ENCODE measurements at places on chromosomes 2 and 18.

DNA sequence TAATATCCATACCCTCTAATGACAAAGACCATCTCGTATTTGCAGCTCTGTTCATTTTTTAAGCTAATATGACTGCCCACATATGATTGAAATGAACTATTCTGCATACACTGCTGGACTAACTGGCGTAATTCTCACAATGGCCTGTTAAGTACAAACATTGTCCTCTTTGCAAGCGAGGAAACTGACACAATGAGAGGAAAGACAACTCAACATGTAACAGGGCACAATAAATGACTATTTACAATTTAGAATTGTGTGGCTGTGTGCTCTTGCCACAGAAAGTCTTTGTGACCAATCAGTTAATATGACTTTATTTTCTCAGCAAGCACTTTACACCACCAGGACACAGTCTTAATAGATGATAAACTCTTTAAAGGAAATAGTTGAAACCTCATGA is 498.0 kb downstream of the CNTNAP5 start:
- no peak for DNase-seq

GRCh38 chr2:177551989-177552421 is 159.4 kb downstream of the AGPS start:
- DNase-seq: peak; percentile 51

GRCh38 chr2:96977631-96978195 is 8.7 kb downstream of the FAM178B start:
- no peak for DNase-seq

- no peak for DNase-seq
These were observed 92.6 kb downstream of the ZNF385B start for GRCh38 chr2:179768765-179769164.

- DNase-seq: no peak
These were observed 143.0 kb upstream of the SOX11 start for GRCh38 chr2:5548991-5549715.

DNA sequence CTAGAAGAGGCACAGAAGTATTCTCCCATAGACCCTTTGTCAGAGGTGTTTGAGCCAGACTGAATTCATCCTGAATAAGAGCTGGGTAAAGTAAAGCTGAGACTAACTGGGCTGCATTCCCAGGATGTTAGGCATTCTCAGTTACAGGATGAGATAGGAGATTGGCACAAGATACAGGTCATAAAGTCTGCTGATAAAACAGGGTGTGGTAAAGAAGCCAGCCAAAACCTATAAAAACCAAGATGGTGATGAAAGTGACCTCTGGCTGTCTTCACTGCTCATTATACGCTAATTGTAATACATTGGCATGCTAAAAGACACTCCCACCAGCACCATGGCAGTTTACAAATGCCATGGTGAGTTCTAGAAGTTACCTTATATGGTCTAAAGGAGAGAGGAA is 364.9 kb upstream of the TMEFF2 start:
- DNase-seq: no peak

DNA sequence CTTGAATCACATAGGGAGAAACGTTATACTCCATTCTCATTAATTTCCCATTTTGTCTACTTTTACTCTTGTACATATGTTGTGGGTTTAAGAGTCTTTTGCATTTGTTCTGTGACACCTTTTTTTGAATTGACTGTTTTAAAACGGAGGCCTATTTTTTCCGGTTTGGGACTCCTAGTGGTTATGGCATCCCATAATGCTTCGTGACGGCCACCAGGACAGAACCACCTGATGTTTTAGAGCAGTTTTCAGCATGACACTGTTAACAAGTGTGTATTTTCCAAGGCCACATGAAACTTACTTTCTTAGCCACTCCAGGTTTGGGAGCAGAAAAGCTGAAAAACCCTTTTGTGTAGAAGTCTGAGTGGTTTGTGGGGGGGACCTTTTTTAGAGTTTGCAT is 8.4 kb downstream of the SOX11 start:
- no peak for DNase-seq

DNA sequence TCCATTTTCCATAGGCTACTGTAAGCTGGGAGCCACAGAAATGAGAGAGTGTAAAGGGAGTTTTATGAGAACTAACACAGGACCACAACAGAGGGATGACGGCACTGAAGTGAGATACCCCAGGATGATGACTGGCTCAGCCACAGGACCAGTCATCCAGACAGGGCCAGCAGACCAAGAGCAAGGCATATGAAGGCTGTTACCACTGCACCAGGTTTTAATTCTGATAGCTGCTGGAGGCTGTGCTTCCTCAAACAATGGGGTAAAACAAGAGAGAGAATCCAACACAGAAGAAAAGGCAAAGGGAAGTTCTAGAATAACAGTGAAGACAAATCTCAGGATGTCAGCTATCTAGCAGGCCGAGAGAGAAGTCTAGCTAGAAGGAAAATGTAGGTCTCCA is 94.9 kb downstream of the BCL2 start:
- DNase-seq: no peak

- no peak for DNase-seq
These were observed 26.3 kb upstream of the NPC1 start for GRCh38 chr18:23612434-23613090.

GRCh38 chr2:145530653-145531052 is 1010.7 kb upstream of the ZEB2 start:
- DNase-seq: no peak

- no peak for DNase-seq
These were observed at the start of gene SLC19A3 for GRCh38 chr2:227717687-227718567. Gene SLC19A3 (minus strand): TSS chr2:227718028. CDS start chr2:227702318, 15,710 bp downstream.

DNA sequence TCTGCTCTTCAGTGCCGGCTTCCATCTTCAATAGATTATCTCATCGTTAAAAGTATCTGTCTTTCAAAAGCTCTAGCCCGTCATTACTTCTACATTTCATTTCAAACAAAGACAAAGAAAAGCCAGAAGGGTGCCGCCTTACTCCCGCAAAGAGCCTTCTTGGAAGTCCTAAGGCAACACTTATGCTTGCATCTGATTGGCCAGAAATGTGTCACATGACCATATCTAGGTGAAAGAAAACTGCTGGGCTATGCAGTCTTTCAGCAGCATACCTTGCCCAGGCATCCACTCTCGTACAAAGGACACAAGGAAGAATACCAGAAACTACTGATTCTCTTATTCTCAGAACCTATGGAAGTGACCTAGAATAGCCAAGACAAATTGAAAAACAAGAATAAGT is 217.1 kb upstream of the SLC35G4 start:
- DNase-seq: no peak

DNA sequence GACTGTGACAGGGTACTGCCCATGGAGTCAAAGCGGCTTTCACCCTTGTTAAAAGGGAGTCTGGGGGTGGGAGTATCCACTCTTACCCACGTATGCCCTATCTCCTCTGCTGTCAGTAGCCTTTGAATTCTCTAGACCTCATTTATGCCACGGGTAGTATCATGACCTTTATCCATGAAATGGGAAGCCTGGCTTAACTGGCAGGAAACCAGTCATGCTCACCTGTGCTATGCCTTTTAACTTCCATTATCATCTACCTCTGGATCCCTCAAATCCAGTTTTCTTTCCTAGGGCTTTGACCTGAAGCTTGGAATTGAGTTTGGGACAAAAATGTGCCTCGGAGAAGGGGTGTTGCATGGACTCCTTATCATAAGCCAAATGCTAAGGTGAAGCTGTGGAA is 30.0 kb downstream of the MYO3B start:
- no peak for DNase-seq

DNA sequence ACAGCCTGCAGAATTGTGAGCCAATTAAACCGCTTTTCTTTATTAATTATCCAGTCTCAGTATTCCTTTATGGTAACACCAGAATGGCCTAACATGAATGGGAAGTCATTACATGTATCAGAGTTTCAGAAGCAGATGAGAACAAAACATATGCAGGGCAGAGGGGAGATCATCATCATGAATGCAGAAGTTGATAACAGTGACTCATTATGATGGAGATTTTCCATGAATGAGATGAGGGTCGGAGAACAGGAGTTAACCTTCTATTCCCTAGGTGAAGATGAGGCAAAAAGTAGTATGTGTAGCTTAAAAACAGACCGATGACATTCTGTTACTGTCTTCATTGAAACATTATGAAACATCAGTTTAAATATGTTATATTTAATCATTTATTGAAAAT is 59.5 kb upstream of the PPM1B start:
- no peak for DNase-seq

DNA sequence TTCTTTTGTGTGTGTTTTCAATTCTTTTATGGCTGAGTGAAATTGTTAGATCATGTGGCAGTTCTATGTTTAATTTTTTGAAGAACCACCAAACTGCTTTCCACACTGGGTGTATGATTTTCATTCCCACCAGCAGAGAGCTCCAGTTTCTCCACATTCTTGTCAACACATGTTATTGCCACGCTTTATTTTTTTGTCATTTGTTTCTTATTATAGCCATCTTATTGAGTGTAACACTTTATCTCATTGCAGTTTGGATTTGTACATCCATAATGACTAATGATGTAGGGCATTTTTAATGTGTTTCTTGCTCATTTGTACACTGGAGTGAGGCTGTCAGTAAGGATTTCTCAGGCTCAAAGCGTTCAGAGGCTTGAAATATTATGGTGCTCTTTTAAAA is 184.2 kb downstream of the PIEZO2 start:
- DNase-seq: no peak

DNA sequence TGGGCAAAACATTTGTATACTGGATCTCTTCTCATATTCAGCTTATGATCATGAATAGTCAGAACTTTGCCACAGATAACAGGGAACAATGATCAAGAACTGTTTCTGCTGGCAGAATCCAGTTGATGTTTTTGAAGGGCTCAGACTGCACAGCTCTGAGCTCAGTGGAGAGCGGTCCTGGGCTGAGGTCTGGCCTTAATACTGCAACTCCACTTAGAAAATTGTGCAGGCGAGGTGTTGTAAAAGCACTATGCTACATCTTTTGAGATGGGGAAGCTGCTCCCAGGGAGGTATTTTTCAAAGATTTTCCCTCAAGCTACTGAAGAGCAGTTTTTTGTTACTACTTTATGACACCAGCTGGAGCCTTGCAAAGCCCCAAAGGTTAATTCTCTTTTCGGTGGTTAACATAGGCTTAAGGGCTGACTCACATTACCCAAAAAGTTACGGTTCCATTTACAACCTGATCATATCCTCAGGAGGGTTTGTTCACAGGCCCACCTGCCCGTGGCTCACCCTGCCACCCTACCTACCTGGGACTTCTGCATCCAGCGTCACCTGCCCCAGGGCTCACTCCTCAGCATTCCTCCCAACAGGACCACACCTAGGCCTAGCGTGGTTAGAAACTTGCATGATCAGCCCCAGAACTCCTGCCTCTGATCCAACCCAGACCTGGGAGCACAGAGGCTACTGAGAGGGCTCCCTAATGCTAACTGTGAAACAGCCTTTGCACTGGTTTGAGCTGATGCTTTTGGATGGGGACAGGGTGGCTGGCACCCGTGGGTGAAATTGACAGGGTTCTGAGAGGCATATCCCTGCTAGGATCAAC is 114.4 kb downstream of the NCK2 start:
- no peak for DNase-seq

- peak; percentile 65 for DNase-seq
These were observed 44.0 kb downstream of the ARHGEF33 start for GRCh38 chr2:38933653-38934052.
